Nephron progenitor cell (in vitro differentiated cells): ENCODE measurements at places on chromosomes 4 and X.

DNA sequence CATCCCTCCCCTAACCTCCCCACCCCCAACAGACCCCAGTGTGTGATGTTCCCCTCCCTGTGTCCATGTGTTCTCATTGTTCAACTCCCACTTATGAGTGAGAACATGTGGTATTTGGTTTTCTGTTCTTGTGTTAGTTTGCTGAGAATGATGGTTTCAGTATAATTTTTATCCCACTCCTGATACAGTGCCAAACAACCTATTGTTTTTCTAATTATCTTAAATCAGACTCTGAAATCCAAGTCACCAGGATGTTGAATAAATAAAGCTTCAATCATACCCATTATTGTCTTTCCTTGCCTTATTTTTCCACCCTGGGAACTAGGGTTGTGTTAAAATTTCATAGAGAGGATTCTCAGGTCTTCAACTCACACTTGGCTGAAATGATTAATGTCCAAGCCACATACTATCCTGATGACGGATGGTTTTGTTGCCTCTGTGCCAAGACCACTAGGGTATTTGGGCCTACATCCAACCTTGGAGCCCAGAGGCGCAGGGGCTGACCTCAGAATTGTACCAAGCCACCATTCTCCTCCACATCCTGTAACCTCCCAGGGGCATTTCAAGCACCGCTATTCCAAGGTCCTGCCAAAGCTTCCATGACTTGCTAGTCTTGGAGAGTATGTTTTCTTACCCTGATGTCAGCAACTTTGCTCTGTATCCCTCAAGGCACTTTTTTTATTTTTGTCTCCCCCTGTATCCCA is 332.4 kb downstream of the ARHGAP24 start:
- no peak for DNase-seq

- no peak for DNase-seq
These were observed 77.9 kb downstream of the ADGRL3 start for GRCh38 chr4:61277785-61278760.

- DNase-seq = no peak
These were observed 77.9 kb downstream of the EGF start for GRCh38 chr4:109990261-109991257.

- DNase-seq = no peak
These were observed 14.7 kb upstream of the GSX2 start for GRCh38 chr4:54085284-54085683.

DNA sequence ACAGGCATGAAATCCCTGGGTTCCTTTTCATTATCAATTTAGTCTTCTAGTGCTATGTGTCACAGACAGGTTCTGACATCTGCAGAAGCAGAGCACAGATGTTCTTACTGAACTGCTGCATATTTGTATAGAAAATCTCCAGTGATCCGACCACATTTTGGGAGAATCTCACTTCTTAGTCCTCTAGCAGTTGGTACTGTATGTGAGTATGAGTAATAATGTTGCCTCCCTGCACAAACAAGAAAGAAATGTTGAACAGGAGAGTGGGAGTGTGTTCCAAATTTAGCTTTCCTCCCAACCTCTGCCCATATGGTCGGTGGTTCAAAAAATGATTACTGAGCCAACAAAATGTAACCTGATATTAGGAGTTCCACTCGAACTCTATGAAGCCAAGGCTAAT is 165.3 kb upstream of the GPC4 start:
- DNase-seq = no peak
